CD4-positive, alpha-beta memory T cell (primary cell): ENCODE measurements at places on chromosomes 7 and 10. TPM values are rescaled to one million over a fixed set of nuclear protein-coding genes. Genes with fewer than 3 reads are reported as not detected.

CACNB2 gene
- not detected for total RNA-seq

SPDYE2 gene
- 0.20 TPM for total RNA-seq

AOC1 gene
- not detected for total RNA-seq

INHBA gene
- total RNA-seq: 0.14 TPM

ZNF862 gene
- total RNA-seq: 88.6 TPM

HOXA9 gene
- total RNA-seq: not detected
